ENCODE measurements at places on chromosomes 7 and 10.

GRCh38 chr7:116588225-116588624 is 63.4 kb downstream of the CAV1 start:
- DNase-seq = no peak

GRCh38 chr10:114207349-114207748 is 28.2 kb downstream of the TDRD1 start:
- no peak for DNase-seq

- DNase-seq = no peak
These were observed 1050.6 kb downstream of the NRG3 start for GRCh38 chr10:82925547-82925946.

DNA sequence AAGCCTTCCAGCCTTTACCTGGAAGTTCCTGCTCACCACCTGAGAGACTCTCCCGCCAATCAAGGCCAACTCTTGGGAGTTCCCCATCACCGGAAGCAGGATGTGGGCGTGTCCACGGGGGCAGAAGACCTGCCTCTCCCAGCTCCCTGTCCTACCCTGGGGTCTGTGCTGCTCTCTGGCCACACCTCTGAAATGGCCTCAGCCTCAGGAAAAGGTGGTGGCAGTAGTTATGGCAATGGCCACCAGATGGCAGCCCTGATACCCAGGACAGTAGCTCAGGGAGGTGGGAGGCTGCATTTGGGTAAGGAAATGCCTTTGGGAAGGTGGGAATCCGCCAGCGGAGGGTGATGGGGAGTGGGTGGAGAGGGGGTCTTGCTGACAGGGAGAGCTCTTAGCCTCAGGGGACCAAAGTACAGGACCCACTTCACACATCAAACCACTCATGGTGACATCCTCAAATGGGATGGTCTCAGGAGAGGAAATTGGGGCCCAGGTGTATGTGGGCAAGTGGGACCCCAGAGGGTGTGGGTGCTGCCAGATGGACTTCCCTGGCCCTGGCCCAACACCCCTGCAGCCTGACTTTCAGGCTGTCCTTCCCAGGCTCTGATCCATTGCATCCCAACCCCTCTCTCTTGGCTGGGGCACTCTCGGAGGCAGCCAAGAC is 33.9 kb downstream of the KAZALD1 start:
- DNase-seq = peak; percentile 83

- DNase-seq = no peak
These were observed 13.1 kb downstream of the TSPAN15 start for GRCh38 chr10:69464401-69464800.

Measured in GM19239 (cell line).